ENCODE measurements at places on chromosomes 7 and 10.

- no peak for DNase-seq
These were observed 8.8 kb upstream of the ZC3HAV1 start for GRCh38 chr7:139118234-139118804.

GRCh38 chr7:36128448-36129047 is 24.5 kb upstream of the EEPD1 start:
- peak; percentile 22 for DNase-seq

- DNase-seq: no peak
These were observed 7.7 kb upstream of the NRBF2 start for GRCh38 chr10:63125459-63125858.

- no peak for DNase-seq
These were observed 137.5 kb downstream of the ZNF365 start for GRCh38 chr10:62511656-62512055.

- DNase-seq: no peak
These were observed 20.3 kb upstream of the KLF6 start for GRCh38 chr10:3805201-3805790.

DNA sequence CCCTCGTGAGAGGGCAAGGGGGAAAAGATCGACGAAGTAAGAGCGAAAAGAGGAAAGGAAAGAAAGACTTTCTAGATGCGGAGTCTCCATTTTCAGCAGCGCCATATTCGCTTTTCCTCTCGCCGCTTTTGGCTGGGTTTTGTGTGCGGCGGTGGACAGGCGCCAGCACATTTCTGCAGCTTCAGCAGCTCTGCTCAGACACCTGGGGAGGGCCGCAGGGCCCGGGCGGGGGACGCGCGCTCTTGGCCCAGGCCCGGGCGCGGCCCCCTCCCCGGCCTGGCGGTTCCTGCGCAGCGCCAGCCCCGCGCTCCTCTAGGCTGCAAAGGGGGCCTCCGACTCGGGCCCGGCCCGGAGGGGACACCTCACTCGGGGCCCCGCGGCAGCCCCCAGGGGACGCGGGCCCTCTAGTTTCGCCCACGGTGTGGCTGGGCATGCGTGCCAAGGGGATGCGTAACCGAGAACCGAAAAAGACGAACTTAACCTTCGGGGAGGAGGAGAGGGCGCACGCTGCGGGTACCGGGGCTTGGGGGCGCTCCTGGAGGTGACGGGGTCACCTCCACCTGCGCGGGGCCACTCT is 34.5 kb upstream of the EBLN1 start:
- peak; percentile 24 for DNase-seq

GRCh38 chr10:608331-609261 is 80.9 kb downstream of the DIP2C start:
- peak; percentile 30 for DNase-seq

GRCh38 chr7:27961255-27961654 is 219.3 kb downstream of the JAZF1 start:
- no peak for DNase-seq

DNA sequence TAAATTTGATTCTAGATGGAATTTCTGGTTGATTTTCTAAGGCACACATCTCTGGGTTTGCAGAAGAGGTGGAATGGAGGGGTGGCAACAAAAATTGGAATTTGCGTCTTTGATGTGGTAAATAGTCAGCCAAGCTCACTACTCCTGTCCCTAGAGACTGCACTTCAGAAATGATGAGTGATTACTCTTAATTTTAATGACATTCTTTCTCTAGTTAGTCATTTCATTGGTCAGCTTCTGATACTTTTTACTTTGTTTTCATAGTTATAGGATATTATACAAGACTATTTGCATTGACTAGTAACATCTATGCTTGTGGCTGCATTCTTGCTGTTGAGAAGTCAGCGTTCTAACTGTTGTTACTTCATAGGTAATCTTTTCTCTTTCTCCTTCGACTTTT is 658.3 kb downstream of the SUGCT start:
- no peak for DNase-seq

- DNase-seq: no peak
These were observed 17.2 kb upstream of the CROT start for GRCh38 chr7:87328281-87328680.

- no peak for DNase-seq
These were observed 226.4 kb downstream of the BUB3 start for GRCh38 chr10:123380491-123381085.

DNA sequence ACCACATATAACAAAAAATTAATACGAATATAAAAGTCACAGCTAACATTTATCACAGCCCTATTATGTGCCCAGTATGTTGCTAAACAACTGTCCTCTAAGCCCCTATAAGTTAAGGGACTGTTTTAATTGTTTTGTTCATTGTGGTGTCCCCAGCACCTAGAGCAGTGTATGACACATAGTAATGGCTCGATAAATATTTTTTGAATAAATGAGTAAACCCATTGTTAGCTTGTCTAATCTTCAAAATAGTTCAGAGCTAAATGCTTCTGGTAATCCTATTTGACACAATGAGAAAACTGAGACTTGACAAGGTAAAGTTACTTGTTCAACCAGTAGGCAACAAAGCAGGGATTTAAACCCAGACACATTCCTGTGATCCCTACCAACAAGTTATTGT is 78.4 kb upstream of the NEUROD6 start:
- no peak for DNase-seq

GRCh38 chr10:89301232-89301631 is 614 bp upstream of the IFIT2 start:
- DNase-seq: no peak

DNA sequence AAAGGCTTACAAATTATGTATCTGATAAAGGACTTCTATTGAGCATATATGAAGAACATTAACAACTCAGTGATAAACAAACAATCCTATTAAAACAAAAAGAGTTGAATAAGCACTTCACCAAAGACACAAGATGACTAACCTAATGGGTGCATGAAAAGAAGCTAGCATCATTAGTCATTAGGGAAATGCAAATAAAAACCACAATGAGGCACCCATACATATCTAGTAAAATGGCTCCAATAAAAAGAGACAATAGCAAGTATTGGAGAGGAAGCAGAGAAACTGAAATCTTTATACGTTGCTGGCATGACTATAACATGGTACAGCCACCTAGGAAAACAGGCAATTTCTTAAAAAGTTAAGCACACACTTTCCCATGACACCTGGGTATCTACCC is 77.6 kb upstream of the ZMIZ1 start:
- DNase-seq: no peak

- no peak for DNase-seq
These were observed 4.6 kb upstream of the NOBOX start for GRCh38 chr7:144408121-144408520.

GRCh38 chr7:72793791-72794190 is 34.2 kb downstream of the TYW1B start:
- no peak for DNase-seq

GRCh38 chr10:3136336-3136735 is 36.2 kb downstream of the PITRM1 start:
- DNase-seq: no peak

DNA sequence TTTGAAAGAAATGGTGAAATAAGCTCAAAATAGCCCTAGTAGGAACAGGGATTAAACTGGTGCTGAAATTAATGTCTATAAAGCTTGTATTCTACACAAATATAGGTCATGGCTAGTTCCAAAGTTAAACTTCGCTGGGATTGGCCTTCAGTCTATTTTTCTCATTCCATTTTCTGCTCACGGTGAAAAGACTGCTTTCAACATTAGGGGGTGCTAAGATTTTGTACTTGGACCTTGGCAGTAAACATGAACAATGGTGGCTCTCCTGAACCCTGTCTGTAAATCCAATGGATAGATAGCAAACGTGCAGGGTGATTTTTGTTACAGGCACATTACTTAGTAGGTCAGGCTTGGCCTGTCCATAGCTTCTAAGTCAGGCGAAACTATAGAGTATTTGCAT is 36.0 kb upstream of the RSU1 start:
- DNase-seq: no peak

DNA sequence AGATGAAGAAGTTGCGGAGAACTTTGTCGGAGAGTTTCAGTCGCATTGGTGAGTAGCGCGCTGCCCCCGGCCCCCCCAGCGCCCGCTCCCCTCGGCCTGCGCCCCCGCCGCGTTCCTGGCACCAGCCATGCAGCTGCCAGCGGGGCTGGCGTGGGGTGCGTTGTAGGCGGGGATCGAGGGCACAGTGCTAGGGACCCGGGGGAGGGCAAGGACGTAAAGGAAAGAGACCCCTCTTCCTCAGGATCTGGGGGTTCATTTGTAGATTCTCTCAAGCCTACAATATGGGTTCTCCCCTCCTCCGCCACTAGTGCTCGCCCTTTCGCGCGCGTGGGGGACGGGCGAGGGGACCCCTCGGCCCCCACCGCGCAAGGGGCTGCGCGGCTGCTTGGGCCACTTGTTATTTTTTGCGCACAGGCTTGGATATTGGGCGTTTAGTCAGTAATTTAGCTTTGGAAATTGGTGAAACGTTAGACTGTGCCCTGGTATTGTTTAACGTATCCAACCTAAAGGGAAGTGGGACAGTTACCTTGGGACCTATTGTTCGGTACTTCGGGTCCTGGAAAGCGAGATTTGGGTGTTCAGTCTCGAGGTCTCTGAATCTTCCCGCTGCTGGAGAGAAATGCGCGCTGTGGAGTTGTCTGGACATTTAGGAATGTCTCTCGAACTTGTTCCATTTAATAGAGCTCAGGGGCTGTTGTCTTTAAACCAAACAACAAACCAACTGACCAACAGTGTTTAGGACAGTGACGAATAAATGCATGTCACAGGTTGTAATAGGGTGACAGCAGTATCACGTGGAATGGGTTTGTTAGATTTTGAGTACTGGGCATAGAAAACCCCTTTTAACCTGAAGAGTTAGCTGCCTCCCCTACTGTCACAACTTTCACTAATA is 796 bp downstream of the CDK14 start:
- peak; percentile 47 for DNase-seq

- DNase-seq: no peak
These were observed 202.9 kb downstream of the PTPRN2 start for GRCh38 chr7:158384746-158385145.

DNA sequence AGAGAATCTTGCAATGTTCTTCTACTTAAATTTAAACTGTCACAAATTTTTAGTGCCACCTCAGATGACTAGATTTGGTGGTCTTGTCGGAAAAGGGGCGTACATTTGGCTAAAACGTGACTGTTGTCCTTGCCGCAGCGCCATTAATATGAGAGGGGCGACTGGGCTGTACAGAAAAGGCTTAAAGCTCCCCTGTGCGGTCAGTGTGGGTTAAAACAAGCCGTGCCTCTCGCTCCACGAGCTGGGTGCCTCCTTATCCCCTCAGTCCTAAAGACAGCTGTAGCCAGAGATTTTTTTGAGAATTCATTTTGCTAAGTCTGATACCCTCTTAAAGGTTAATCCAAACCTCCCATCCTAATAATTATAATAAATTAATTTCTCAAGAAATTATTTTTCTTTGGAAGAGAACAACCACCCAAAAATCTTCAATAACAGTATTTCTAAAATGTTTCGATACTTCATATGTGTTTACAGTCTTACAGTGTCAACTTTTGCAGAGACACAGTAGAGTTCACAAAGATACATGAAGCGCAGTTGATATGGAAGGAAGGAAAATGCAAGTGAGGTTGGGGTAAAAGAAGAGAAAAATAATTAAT is 68.6 kb downstream of the C7orf25 start:
- peak; percentile 76 for DNase-seq

GRCh38 chr7:57348646-57349269 is 101.2 kb upstream of the ZNF716 start:
- DNase-seq: no peak

GRCh38 chr7:77913977-77914607 is 115.5 kb downstream of the PHTF2 start:
- no peak for DNase-seq

DNA sequence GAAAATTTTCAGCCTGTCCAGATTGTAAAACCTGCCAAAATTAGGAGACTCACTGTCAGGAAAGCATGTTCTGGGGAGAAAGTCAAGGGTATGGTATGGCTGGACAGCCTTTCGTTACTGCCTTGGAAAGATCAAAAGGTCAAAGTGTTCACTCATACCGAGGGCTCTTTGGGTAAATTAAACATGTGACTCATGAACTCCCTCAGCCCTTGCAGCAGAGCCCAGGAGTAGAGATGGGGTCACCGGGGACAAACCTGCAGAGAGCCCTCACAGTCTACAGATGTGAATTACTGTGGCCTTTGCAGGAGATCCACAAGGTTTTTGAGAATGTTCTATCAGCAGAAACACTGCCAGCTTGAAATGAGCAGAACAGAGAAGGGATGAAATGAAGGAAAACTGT is 275.7 kb downstream of the KLF6 start:
- no peak for DNase-seq
